Activated T-helper 2 cell treated with anti-CD3 and anti-CD28 coated beads, Interferon-gamma antibody, Interleukin-2, Interleukin-4, amounts not matched to agents 10 μg/mL and 5 μg/mL and 100 μg/mL, durations not matched to agents 14 hours and 24 hours and 36 hours (primary cell): ENCODE measurements at places on chromosomes 2 and 18. TPM values are rescaled to one million over a fixed set of nuclear protein-coding genes. Genes with fewer than 3 reads are reported as not detected.

Gene TUBB8B
- not detected in 2 replicates for total RNA-seq

Gene IKZF2
- total RNA-seq = 13.4 and 17.2 TPM in 2 replicates

Gene NAGK
- 59.3 and 62.4 TPM in 2 replicates for total RNA-seq

Gene HEATR5B
- total RNA-seq = 15.3 and 16.8 TPM in 2 replicates

- DNase-seq = no peak
Observed at GRCh38 chr2:36271266-36271665, 84.3 kb upstream of the CRIM1 start.

DNA sequence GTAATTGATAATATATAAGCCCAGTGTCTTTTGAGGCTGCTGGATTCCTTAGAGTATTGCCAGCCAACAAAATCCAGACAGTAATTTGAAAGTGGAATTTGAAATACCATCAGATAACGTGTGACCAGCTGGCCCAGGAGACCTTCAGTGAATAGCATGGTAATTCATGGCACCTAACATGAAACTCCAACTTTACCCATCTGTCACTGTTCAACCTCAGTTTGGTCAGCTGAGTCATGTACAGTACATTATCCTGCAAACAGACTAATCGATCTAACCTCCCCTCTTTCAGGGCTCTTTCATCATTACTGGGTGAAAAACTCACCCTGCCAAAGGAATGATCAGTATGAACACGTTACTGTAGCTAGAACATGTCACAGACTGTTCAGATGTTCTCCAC is 230.6 kb downstream of the DOK6 start:
- DNase-seq = no peak

DNA sequence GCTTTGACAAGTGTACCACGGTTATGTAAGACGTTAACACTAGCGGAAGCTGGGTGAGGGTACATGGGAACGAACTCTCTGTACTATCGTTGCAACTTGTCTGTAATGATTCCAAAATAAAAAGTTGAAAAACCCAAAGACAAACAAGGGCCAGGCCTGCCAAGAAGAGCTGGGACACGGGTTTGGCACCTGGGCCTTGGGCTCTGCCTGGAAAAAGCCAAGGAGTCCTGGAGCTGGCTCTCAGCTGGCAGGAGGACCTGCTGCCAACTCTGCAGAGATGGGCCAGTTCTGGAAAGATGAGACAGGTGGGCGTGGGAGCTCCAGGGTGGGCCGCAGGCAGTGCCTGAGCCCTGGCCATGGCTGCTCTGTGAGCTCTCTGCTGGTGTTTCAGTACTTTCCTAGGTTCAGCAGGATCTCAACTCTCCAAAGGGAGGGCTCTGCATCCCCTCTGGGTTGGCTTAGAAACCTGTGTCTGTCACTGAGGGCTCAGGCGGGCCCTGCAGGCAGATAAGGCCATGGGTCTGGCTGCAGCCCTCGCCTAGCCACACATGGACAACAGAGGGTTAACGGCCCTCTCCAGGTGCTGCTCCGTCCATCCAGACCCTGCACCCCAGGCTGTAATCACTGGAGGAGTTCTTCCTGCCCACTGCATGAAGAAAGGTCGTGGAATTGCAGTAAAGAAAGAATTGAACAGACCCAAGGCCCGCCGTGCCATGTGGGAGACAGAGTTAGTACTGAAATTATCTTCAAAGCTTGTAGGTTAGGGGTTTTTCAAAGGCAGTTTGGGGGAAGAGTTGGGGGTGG is 89.9 kb downstream of the RHOB start:
- DNase-seq = no peak

GRCh38 chr2:215848146-215848545 is 165.2 kb downstream of the MREG start:
- DNase-seq = no peak

GRCh38 chr2:14420851-14421250 is 211.7 kb upstream of the LRATD1 start:
- no peak for DNase-seq

Gene PER2
- 19.1 and 19.3 TPM in 2 replicates for total RNA-seq

Gene DSG3
- total RNA-seq = not detected in 2 replicates

- DNase-seq = no peak
Observed at GRCh38 chr2:120140866-120141265, 82.3 kb downstream of the TMEM185B start.

GRCh38 chr2:74440378-74441169 is 1.2 kb downstream of the RTKN start:
- DNase-seq = no peak

DNA sequence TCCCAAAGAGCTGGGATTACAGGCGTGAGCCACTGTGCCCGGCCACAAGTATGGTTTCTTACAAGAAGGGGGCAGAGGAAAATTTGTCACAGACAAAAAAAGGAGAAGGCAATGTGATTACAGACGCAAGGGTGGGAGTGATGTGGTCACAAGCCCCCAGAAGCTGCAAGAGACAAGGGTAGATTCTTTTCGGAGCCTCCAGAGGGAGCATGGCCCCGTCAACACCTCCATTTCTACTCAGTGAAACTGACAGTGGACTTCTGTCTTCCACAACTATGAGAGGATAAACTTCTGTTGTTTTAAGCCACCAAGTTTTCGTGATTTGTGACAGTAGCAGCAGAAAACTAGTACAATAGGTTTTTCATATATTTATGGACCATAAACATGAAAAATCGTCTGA is 2.1 kb upstream of the TCF7L1 start:
- DNase-seq = no peak

Gene ZFAND2B
- total RNA-seq = 27.3 and 33.5 TPM in 2 replicates

Gene SFTPB
- total RNA-seq = not detected in 2 replicates

GRCh38 chr2:29423061-29423666 is 307.9 kb downstream of the CLIP4 start:
- no peak for DNase-seq

- no peak for DNase-seq
Observed at GRCh38 chr2:4144731-4145130, 441.4 kb downstream of the DCDC2C start.

DNA sequence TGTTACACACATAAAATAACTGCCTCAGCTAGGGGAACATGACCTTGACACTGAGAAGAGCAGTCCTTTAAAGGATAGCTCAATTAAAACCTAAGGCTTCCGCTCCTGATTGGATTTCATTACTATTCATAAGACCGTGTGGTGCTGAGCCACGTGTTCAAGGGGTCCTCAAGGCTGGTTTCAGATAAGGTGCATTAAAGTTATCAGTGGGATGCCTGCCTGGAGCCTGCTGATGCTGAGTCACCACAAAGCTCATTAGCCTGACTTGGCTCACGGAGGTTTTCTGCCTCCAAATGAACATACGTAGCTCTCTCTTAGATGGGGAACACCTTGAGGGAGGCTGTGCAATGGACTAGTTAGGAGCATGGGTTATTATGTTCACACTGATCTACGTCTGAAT is 518.9 kb downstream of the TDRD15 start:
- DNase-seq = no peak
